ENCODE measurements at places on chromosomes 11 and 22.

- no peak for DNase-seq
Measured at GRCh38 chr11:2443881-2444820, at the start of gene TRPM5. Gene TRPM5 (minus strand): TSS chr11:2444514. CDS start chr11:2423036, 21,478 bp downstream.

- DNase-seq, result no peak
Measured at GRCh38 chr22:39725351-39726035, 154.9 kb downstream of the CACNA1I start.

DNA sequence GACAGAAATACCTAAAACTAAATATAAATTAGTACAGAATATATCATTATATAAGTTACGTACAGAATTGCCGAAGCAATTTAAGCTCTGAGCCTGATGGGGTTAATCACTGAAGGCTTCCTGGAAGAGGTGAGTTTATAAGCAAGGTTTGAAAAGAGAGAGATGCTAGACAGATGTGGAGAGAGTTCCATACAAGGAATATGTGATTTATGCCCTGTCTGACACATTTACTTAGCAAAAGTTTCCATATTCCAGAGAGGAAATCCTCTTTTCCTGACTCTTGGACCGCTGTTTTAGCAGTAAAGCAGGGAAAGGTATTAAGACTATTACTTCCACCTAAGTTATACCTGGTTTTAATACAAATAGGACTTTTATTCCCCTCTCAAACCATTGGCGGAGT is 65.1 kb downstream of the DBX1 start:
- DNase-seq, result no peak

DNA sequence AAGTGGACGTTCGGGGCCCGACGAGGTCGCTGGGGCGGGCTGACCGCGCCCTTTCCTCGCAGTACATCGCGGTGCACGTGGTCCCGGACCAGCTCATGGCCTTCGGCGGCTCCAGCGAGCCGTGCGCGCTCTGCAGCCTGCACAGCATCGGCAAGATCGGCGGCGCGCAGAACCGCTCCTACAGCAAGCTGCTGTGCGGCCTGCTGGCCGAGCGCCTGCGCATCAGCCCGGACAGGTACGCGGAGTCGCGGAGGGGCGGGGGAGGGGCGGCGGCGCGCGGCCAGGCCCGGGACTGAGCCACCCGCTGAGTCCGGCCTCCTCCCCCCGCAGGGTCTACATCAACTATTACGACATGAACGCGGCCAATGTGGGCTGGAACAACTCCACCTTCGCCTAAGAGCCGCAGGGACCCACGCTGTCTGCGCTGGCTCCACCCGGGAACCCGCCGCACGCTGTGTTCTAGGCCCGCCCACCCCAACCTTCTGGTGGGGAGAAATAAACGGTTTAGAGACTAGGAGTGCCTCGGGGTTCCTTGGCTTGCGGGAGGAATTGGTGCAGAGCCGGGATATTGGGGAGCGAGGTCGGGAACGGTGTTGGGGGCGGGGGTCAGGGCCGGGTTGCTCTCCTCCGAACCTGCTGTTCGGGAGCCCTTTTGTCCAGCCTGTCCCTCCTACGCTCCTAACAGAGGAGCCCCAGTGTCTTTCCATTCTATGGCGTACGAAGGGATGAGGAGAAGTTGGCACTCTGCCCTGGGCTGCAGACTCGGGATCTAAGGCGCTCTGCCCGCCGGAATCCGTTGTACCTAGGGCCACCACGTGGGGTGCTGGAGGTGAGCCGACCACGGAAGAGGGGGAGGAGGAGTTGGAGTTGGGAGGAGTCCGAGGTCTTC is 771 bp downstream of the MIF start:
- DNase-seq, result no peak

- no peak for DNase-seq
Measured at GRCh38 chr11:15179167-15179566, 64.4 kb downstream of the INSC start.

GRCh38 chr22:49093192-49093880 is 734.3 kb downstream of the BRD1 start:
- peak; percentile 31 for DNase-seq
